ENCODE measurements at places on chromosomes 12 and 14.
A peak's percentile ranks its signal among the peaks of the same experiment; 100 is the strongest.

- no peak for DNase-seq
Measured at GRCh38 chr14:62409169-62409568, 636.1 kb downstream of the KCNH5 start.

GRCh38 chr14:102184316-102185035, 44.8 kb downstream of the WDR20 start:
- DNase-seq, result no peak

DNA sequence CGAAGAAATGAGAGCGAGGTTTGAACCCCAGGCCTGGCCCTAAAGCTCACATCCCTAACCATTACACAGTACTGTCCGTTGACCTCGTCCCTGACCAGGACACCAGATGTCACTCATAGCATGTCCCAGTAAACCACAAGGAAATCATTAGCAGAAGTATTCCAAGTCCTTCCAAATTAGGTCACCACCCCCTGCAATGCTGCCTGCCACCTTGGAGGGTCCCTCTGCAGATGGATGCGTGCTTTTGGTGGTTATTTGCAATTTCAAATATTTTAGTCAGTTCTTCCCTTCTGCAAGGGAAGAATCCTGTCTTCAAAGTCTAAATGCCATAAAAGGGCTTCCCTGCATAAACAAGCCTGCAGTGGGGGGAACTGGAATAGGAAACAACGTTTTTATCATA, 71.3 kb downstream of the CLMN start:
- peak; percentile 34 for DNase-seq

DNA sequence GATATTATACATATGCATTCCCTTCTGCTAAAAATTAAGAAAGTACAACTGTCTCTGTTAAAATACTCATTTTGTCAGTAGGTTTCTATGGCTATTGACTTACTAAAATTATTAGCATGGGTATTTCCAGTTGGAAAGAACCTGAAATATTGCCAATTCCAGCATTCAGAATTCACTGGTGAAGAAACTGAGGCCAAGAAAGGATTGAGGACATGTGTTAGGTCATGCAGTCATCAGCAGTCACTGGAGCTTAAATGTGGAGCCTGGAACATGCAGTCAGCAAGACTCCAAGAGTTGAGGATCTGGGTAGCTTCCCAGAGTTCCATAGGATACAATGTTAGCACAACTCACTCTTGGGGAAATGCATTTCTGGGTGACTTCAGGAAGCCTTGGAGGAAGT, 1335.6 kb downstream of the AACS start:
- DNase-seq, result no peak

- no peak for DNase-seq
Measured at GRCh38 chr12:65335981-65336380, 57.5 kb downstream of the MSRB3 start.

GRCh38 chr14:96267916-96268315, 11.9 kb downstream of the BDKRB1 start:
- DNase-seq, result no peak

DNA sequence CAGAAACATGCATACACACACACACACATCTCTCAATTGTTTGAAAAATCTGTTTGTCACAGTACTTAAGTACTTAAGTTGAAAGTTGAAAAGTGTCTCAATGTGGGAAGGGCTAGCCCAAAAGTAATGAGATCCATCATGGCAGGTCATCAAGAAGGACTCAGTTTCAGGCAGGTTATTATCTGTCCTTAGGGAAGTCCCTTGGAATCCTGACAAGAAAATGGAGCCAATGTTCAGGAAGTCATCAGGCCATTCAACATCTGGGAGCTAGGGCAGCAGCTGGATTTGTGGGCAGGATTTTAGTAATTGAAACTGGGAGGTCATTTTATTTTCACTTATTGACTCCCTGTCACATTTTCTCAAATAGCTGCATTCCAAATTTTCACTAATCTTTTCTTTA, 56.0 kb downstream of the MSRB3 start:
- DNase-seq, result no peak

GRCh38 chr12:6424866-6425265, 19.9 kb upstream of the CD27 start:
- no peak for DNase-seq

GRCh38 chr12:38316391-38317129, at the start of gene ALG10B:
Gene ALG10B (plus strand): TSS chr12:38316774. CDS start chr12:38316894, 120 bp downstream.
- DNase-seq, result peak; percentile 95

DNA sequence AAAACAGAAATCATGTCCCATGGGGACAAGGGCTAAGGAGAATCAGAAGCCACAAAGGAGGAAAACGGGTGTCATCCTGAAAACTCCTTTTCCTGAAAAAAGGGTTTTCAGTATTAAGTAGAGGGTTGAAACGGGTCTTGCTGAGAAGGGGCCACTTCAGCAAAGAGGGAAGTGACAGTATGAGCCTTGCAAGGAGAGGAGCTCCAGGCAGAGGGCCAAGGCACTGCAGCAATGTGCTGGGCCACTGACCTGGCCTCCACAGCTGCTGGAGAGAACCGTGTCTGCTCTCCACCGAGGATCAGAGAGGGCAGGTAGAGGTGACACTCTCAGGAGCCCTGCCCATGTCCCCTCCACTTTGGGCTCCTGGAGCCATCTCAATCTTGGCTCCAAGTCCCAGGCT, 103.3 kb downstream of the NCOR2 start:
- no peak for DNase-seq

DNA sequence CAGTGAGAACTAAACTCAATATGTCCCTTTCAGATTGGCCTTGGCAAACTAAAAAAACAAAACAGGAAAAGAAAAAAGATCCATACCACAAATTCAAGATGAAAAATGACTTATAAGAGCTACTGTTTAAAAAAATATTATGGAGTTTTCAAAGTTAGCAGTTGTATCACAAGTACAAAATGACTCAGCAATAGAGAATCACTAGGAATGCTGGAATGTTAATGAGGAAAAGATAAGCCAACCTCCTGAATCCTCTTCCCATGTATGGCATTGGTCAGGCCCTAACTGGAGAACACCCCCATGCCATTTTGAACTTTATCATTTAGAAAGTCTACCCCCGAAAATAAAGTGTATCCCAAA, 62.2 kb downstream of the PPP1R36 start:
- no peak for DNase-seq

DNA sequence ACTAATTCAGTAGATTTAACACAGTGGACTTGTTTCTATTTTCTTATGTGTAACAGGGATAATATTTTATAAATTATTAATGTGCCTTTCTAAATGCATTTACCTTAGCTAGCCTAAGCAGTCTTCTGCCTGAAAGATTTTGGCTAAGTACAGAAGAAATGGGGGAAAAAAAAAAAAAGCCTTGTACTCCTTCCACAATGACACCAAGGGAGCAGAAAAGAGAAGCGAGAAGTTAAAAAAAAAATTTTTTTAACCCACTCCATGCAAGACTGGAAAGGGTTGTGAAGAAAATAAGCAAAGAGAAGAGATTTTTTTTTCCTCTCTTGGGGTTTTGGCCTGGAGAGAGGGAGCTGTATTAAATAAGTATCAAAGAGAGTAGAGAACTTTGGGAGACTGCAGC, 28.7 kb downstream of the NELL2 start:
- DNase-seq, result no peak

GRCh38 chr12:78888568-78888967, 24.0 kb downstream of the SYT1 start:
- DNase-seq, result no peak

DNA sequence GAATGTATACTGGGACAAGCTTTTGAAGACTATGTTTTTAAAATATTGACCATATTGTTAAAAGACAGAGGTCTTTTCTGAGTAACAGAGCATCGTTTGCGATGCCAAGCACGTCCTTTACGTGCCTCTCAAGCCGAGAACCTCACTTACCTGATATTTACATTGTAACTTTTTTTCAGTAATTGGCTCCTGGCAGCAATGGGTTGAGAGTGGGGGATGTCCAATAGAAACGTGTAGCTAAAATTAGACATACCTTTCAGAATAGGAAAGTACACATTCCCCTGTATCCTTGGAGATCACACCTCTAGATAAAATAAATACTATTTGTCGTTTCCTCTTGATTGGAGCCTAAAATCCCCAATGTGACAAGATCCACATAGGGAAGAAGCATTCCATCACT, 222.2 kb upstream of the RGS6 start:
- DNase-seq, result no peak

GRCh38 chr12:19411234-19412204, 27.8 kb upstream of the AEBP2 start:
- peak; percentile 14 for DNase-seq

DNA sequence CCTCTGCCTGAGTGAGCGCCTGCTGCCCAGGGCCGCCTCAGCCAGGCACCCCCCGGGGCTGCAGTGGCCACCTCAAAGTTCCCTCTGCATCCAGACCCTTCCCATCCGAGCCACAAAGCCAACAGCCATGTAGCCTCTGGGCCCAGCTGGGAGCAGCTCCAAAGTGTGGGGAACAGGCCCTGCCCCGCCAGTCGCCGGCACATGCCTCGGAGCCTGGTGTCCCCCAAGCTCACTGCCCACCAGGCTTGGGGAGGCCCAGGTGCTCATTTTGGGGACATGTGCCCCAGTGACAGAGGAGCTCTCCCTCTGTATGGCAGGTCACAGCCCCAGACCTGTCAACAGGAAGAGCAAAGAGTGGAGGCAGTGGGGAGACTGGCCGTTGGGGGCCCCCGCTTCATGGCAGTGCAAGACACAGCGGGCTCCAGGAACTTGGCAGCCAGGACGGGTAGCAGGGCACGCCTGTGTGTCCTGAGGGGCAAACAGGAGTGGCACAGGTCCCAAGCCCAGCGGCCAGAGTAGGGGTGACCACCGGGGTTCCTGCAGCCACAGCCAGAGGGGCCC, 29.9 kb downstream of the JAG2 start:
- peak; percentile 41 for DNase-seq

- DNase-seq, result no peak
Measured at GRCh38 chr12:49588281-49588680, 17.2 kb downstream of the FAM186B start.

GRCh38 chr12:112148031-112148513, 22.7 kb downstream of the TRAFD1 start:
- no peak for DNase-seq

DNA sequence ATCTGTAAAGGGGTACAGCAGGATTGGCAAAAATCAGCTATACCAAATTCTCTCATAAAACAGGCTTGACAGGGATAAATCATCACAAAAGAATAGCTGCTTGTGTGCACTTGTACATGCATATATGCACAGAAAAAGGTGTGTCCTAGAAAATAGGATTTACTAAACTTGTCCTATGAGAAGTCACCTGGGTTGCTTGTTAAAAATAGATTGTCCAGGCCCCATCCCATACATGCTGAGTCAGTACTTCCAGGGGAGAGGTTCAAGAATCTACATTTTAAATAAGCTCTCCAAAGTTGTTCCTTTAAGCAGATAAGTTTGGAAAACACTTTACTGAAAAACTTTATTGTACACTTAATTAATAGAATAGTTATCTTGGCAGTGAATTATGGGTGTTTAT, 123.1 kb downstream of the ANO6 start:
- DNase-seq, result no peak

GRCh38 chr14:25110106-25110505, 60.2 kb upstream of the STXBP6 start:
- DNase-seq, result no peak

- DNase-seq, result no peak
Measured at GRCh38 chr12:12180136-12180535, 86.7 kb downstream of the LRP6 start.

GRCh38 chr14:102241147-102241546, 63.8 kb downstream of the MOK start:
- no peak for DNase-seq

DNA sequence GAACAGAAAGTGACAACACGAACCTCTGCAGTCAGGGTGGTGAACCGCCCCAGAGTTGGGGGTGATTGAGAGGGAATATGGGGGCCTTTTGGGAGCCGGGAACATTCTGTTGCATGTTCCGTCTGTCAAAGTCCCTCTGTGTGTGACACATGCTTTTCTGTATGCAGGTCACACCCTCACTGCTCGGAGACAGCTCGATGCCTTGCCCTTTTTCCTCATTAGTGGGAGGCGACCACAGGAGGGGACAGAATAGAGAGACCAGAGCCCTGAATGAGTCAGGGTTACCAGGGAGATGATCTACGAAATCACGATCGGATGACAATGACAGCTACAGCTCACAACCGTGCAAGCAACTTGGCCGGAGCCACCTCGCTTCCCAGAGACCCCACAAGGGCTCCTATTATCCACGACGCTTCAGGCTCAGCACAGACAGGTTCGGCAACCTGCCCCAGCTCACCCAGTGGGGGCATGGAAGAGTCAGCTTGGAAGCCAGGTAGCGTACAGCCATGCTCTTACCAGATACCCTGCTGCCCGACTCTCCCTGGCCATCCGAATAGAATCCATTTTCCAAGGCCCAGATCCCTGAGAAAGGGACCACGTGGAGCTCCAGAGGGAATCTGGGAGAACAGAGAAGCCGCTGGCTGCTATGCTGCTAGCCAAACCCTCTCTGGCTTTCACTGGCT, 38.8 kb downstream of the TESC start:
- DNase-seq, result no peak

- no peak for DNase-seq
Measured at GRCh38 chr12:6047249-6048237, 76.9 kb downstream of the VWF start.

- no peak for DNase-seq
Measured at GRCh38 chr12:119373666-119374065, 39.1 kb downstream of the CCDC60 start.

DNA sequence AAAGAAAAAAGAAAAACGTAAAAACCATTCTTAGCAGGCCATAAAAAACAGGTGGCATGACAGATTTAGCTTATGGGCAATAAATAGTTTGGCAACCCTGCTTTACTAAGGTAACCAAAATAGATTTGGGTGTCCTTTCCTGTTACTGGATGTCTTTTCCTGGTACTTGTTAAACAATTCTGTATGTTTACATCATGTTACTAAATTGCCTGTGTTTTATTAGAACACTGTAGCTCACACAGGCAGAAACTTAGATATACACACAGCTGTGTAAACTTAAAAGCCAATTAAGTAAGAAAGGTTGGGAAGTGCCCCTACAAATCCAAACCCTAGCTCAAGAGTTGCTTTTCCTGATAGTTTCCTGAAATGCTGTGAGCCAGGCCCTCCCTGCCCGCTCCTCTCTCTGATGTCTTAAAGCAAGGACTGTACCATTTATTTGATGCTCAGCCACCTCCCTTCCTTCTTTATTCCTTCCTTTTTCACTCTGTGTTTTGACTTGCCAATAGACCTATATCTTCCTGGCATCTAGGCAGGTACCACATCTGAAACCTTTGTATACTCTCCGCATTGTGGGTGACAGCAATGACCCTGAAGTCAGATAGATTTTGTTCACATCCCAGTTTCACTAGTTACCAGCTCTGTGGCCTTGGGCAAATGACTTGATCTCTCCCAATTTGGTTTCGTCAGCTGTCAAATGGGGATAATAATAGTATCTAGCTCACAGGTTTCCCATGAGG, 3.7 kb upstream of the CAMKK2 start:
- DNase-seq, result no peak

GRCh38 chr14:63777024-63777423, 49.2 kb upstream of the SGPP1 start:
- no peak for DNase-seq

- no peak for DNase-seq
Measured at GRCh38 chr14:28303248-28303647, 463.3 kb upstream of the FOXG1 start.

DNA sequence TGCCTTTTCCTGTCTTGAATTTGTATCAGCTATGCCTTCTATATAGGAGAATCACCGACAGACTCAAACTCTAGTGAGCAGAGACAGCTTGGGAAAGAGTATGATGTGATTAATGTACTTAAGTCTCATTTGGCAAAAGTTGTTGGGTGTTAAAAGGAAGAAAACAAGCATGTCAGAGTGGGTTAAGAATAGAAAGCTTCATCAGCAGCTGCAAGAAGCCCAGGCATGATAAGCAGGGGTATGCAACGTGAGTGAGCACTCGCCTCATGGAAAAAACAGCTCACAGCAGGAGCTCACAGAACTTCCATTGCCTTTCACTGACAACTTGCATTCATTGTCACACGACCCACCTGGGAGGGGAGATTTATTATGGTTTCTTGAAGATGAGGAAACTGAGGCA, 35.9 kb upstream of the WNK1 start:
- no peak for DNase-seq

Data from sciatic nerve (tissue), 2 donors.